Muscle of leg (tissue), 16 donors: ENCODE measurements at places on chromosomes 1 and 21. TPM values are rescaled to one million over a fixed set of nuclear protein-coding genes. Genes with fewer than 3 reads are reported as not detected.

PRCC gene
- total RNA-seq = 22.7 TPM

GUCA2B gene
- not detected for total RNA-seq

S100A10 gene
- 98.6 TPM for total RNA-seq

CD1E gene
- total RNA-seq = 0.18 TPM

SPATA21 gene
- 0.04 TPM for total RNA-seq

HCN3 gene
- 1.6 TPM for total RNA-seq

RGS18 gene
- total RNA-seq = 1.1 TPM

GRCh38 chr1:230084408-230085177 is 17.6 kb downstream of the GALNT2 start:
- H3K4me1 ChIP-seq = peaks cover 25% of the 10 kb centered on the region
- no peaks in the 10 kb centered on the region for H3K27me3 ChIP-seq
- no peak for DNase-seq

- no peak overlapping the region for H3K27ac ChIP-seq
- H3K4me1 ChIP-seq = no peaks in the 10 kb centered on the region
- no peak overlapping the region for H3K4me3 ChIP-seq
- H3K36me3 ChIP-seq = no peaks in the 10 kb centered on the region
Observed at GRCh38 chr1:66542811-66543767, 9.1 kb downstream of the SGIP1 start.

DNA sequence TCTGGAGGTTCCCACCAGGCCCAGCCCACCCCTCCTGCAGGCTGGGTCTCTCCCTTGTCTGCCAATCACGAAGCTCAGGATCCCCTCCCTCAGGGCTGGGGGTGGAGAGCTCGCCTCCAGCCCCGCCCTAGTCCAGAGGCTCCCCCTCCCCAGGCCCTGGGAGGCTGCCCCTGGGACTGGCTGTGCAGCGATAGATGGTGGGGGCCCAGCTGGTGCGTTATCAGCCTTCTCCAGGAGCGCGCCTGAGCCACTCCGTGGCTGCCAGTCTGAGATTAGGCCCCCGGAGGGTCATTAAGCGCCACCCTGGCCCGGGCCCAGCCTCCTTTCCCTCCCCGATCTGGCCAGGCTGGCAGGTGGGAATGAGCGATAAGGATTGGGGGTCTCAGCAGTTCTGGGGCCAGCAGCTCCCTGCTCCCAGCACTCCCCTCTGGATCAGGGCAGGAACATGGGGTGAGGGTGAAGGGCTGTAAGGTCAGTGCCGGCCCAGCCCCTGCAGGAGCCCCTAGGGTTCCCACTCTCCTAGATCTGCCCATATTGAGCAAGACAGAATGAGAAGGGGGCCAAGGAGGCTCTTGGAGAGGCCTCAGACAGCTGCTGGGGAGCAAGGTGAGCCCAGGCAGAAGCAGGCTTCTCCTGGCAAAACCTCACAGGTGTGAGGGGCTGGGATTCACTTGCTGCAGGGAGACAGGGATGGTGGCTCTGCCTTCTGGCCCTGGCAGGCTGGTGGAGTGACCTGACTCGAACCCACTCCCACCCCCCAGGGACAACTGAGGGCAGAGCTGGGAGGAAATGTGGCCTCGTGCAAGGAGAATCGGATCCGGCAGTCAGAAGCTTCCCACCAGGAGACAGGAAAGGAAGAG is 8.5 kb downstream of the PDZK1IP1 start:
- H3K4me3 ChIP-seq = no peak overlapping the region
- H3K4me1 ChIP-seq = peaks cover 21% of the 10 kb centered on the region
- peaks cover 19% of the 10 kb centered on the region for H3K27me3 ChIP-seq
- DNase-seq = no peak
- no peaks in the 10 kb centered on the region for H3K36me3 ChIP-seq

GRCh38 chr1:53293123-53293522 is 34.7 kb downstream of the LRP8 start:
- peaks cover 23% of the 10 kb centered on the region for H3K4me1 ChIP-seq
- no peaks in the 10 kb centered on the region for H3K36me3 ChIP-seq
- H3K27me3 ChIP-seq = no peaks in the 10 kb centered on the region
- peak; percentile 22 for DNase-seq

DNA sequence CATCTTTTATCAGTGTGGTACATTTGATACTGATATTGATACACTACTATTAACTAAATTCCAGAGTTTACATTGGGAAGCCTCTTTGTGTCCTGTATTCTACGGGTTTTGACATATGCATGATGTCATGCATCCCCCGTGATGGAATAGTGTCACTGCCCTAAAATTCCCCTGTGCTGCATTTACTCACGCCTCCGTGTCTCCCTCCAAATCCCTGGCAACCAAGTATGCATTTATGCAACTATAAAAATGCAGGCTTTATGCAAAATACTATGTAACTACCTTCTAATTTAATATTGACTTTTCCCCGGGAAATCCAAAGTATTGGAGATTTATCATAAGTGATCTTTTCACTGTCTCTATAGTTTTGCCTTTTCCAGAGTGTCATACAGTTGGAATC is 453.7 kb upstream of the RUNX1 start:
- no peaks in the 10 kb centered on the region for H3K36me3 ChIP-seq
- H3K4me1 ChIP-seq = peaks cover 14% of the 10 kb centered on the region
- DNase-seq = no peak
- H3K27me3 ChIP-seq = no peaks in the 10 kb centered on the region

- no peak overlapping the region for H3K4me3 ChIP-seq
- no peaks in the 10 kb centered on the region for H3K4me1 ChIP-seq
- H3K36me3 ChIP-seq = no peaks in the 10 kb centered on the region
- no peak overlapping the region for H3K27ac ChIP-seq
- no peak for DNase-seq
- no peaks in the 10 kb centered on the region for H3K27me3 ChIP-seq
Observed at GRCh38 chr1:218078916-218079315, 206.2 kb upstream of the RRP15 start.

- no peak overlapping the region for H3K27ac ChIP-seq
- no peak overlapping the region for H3K4me3 ChIP-seq
- H3K36me3 ChIP-seq = peaks cover 66% of the 10 kb centered on the region
- H3K4me1 ChIP-seq = peaks cover 35% of the 10 kb centered on the region
- no peak for DNase-seq
Observed at GRCh38 chr1:11920239-11920903, 5.9 kb downstream of the KIAA2013 start.

DNA sequence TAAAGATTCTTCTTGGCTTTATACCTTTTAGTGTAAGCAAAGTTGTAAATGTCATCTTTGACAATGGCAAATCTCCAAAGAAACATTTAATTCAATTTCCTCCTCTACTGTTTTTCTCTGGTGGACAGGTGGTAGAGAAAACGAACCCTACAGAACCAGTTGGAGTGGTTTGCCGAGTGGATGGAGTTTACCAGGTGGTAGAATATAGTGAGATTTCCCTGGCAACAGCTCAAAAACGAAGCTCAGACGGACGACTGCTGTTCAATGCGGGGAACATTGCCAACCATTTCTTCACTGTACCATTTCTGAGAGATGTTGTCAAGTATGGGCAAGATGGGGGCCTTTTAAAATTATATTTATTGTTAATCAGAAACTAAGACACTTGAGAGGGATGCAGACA is 25.8 kb downstream of the UAP1 start:
- DNase-seq = no peak
- H3K4me3 ChIP-seq = no peak overlapping the region
- H3K27ac ChIP-seq = no peak overlapping the region
- H3K27me3 ChIP-seq = no peaks in the 10 kb centered on the region
